ENCODE measurements at places on chromosomes 11 and 22.
A peak's percentile ranks its signal among the peaks of the same experiment; 100 is the strongest.

DNA sequence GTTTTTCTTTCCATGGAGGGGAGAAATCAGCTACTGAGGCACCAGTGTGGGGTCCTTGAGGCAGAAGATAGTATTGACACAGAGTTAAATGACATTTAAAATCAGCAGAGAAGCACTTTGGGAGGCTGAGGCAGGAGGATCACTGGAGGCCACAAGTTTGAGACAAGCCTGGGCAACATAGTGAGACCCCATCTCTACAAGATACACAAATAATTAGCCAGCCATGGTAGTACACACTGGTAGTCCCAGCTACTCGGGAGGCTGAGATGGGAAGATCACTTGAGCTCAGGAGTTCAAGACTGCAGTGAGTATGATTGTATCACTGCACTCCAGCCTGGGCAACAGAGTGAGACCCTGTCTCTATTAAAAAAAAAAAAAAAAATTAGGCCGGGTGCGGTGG, 38.1 kb downstream of the KREMEN1 start:
- no peak for DNase-seq

DNA sequence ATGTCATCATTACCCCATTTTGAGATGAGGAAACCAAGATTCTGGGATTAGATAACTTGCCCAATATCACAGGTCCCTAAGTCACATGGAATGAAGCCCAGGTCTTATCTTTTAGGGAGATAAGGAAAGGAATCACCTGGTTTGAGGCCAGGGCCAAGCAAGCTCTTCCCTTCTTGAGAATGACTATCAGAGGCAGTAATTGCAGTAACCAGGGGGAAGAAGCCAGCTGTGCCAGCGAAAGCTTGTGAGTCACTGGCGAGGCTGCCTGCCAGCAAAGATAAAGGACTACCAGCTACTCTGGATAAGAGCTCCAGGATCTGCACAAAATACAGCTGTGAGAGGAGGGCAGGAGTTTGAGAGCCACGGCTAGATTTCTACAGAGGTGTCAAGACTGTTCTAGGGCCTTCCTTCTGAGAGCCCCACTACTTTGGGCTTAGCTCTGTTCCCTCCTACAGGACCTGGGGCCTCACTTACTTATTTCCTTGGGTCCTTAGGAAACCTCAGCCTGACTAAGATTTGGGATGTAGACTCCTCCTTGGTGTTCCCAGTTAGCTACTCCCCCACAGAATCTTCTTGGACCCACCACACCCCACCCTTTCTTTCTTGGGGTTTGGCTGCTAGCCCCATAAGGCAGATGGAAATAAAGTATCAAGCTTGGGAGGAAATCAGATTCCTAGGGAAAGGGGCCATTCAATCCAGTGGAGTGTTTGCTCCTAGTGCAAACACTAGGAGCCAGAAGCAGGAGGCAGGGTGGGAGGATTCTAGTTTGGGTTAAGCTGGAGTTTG, 9.7 kb upstream of the CCKBR start:
- peak; percentile 31 for DNase-seq

DNA sequence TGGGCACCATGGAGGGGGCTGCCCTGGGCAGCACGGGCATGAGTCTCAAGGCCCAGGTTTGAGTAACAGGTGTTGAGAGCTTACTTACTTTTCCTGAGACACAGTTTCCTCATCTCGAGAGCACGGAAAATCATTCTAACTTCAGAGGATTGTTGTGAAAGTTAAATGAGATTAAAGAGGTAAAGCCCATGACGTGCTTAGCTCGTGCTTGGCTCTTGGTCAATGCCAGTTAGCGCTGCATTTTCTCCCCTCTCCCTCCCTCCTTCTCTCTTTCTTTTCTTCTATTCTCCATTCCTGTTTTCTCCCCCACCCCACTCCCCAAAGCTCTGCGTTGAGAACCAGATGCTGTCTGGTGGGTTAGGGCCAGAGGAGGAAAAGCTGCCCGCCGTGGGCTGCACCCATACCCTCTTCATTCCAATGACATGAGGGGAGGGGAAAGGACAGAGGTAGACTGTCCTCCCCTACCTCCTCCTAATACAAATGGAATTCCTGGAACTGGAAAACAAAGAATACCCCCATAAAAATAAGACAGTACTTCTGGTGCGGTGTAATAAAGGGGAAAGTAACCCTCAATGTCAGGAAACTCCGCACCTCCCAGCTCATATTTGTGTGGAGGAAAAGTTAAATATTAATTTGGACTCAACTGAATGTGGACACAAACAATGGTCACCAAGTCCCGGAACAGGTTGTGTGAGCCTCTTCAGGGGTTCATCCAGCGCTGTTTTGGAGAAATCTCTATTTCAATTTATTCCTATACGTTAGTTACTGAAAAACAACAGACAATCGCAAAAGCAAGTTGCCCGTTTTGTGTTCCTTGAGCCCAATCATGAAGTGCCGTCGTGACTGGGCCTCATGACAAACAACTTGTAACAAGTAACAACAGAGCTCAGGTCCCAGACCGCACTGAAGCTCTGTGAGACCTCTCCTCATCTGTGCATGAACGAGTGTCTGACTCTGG, 54.8 kb upstream of the B3GAT1 start:
- no peak for DNase-seq

GRCh38 chr11:57303280-57303989, 21.3 kb downstream of the TNKS1BP1 start:
- no peak for DNase-seq

- no peak for DNase-seq
Observed at GRCh38 chr11:68581439-68581838, 102.9 kb upstream of the GAL start.

- no peak for DNase-seq
Observed at GRCh38 chr22:35324067-35324466, 24.4 kb downstream of the TOM1 start.

GRCh38 chr22:49568751-49569285, 258.9 kb downstream of the BRD1 start:
- DNase-seq, result no peak

DNA sequence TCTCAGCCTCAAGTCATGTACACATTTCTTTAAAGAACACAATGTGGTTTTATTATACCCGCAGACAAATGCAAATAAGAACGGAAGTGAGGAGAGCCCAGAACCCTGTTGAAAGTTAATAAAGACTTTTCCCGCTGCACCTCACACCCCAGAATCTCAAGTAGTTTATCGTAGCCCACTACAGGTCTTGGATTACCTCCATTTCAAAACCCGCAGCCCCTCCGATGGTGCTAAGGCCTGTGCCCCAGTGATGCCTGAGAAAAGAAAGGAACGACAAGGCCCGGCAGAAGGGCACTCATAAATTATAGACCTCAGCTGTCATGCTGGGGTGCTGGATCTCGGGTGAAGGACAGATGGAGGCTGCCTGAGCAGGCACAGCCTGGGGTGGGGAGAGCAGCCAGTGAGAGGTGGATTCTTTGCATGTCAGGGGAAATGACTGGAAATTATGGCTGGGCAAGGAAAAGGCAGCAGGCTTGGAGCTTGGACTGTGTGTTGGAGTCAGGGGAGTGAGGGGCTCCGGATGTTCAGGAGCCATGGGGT, 354.1 kb downstream of the NTM start:
- no peak for DNase-seq

- no peak for DNase-seq
Observed at GRCh38 chr22:49738006-49738405, 89.7 kb downstream of the BRD1 start.

DNA sequence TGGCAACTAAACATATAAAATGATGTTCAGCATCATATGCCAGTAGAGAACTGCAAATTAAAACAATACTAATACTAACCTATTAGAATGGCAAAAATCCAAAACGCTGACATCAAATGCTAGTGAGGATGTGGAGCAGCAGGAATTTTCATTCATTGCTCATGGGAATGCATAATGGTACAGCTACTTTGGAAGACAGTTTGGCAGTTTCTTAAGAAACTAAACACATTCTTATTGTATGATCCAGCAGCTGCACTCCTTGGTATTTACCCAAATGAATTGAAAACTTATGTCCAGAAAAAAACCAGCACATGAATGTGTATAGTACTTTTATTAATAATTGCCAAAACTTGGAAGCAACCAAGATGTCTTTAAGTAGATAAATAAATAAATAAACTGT, 258.0 kb downstream of the TENM4 start:
- DNase-seq, result no peak

- DNase-seq, result no peak
Observed at GRCh38 chr22:28923826-28924732, 40.7 kb downstream of the ZNRF3 start.

DNA sequence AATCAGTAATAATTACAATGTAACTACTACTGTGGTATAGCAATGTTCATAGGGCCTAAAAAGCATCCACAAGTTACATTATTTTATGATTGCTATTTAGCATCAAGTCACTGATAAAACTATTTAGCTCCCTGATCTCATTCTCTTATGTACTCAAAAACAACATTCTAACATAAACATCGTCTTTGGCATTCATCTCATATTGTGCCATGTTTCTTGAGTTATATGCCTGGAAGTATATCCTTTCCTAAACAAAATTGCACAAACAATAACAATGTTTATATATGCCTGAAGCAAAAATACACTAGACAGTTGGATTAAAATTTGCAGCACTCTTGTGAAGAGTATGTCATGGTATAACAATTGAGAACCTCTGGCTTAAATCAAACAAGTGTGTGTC, 34.1 kb downstream of the HORMAD2 start:
- no peak for DNase-seq

GRCh38 chr11:12017243-12017678, 8.8 kb upstream of the DKK3 start:
- DNase-seq, result no peak

DNA sequence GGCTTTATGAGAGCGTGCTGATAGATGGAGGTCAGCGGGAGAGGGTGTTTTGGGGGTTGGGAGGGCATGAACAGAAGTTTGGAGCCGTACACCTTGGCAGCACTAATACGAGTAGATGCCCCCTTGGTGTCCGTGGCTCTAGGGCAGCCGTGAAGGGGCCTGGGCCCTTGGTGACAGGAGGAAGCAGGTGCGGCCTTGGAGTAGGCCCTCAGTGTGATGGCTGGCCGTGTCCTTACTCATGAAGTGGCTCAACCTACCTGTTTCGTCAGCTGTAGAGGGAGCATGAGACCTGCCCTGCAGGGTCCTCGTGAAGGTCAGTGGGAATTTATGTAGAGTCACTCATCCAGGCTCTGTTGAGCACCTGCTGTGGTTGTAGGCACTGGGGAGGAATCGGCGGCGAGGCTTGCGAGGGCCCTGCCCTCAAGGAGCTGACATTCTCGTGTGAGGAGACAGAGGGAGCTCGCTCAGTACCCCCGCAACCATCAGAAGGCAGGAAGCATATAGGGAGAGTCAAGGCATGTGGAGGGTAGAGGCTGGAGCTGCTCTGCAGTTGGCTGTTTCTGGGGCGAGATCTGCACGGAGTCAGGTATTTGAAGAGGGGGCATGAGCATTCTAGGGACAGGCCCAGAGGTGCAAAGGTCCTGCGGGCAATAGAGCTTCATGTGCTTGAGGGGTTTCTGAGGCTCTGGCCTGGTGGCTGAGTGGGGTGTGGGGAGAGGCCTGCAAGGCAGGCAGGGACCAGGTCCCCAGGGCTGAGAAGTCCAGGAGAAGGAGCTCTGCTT, 39.6 kb downstream of the TBC1D22A start:
- no peak for DNase-seq

DNA sequence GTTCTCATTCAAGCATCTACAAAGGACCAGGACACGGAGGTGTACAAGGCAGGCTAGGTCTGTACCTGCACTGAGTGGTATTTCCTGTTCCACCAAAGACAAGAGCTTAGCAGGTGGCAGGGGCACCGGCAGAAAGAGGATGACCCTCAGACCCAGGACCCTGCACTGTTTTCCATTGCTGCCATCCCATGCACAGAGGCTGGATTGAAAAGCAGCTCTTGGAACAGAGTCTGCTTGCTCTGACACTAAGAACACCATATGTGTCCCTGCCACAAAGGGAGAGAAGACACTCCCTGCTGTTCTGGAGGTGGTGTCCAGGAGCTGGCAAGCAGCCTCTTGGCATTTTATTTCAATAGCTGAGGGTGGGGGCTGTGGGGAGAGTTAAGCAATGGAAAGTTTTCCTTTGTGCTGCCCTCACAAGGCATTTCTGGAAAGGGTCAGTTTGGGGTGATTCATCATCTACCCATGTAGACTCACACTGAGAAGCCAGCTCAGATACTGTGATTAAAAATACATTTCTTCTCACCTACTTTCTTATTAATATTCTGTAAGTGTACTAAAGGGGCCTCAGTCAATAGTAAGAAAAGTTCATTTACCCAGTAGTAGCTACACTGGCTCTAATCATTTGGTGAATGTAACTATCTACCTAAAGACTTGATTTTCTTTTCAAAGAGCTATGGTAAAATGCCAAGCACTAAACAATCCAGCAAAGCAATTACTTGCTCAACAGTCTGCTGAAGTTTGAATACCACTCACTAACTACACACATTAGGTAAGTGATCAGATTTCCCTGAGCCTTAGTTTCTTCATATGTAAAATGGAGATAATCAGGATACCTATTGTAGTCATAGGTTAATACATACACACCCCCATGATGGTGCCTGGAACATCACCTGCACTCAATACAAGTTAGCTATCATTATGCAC, 55.2 kb downstream of the SLC1A2 start:
- DNase-seq, result peak; percentile 59

DNA sequence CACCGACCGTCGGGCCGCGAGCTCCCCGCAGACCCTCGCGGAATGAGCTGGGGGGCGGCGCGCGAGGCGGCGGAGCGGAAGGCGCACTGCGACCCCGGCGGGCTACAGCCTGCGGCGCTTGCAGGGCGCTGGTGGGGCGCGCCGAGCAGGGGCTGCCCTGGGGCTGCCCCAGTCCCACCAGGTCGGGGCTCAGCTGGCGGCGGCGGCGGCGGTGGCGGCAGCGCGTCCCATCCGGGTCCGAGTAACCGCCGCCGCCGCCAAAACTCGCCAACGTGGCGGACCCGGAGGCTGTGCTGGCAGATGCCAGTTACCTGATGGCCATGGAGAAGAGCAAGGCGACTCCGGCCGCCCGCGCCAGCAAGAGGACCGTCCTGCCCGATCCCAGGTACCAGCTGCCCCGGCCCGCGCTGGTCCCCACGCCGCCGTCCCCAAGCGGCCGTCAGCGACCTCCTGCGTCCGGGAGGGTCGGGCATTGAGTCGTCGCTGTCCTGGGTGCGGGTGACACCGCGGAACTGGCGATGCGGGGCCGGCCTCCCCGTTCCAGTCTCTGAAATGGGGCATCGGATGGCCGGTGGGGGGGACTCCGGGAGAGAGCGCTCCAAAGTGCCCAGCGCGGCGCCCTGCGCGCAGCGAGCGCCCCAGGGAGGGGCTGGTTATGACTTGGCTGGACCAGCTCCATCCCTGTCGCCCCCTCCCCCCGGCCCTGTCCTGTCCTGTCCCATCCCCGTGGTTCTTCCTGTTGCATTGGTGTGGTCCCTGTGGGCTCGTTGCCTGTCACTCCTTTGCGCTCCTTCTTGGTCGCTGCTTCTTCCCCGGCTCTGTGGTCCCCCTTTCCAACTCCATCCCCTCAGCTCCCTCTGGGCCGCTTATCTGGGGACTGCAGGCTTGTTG, 63.5 kb downstream of the CRYBB2 start:
- no peak for DNase-seq

GRCh38 chr11:117492578-117493251, 165.1 kb downstream of the CEP164 start:
- DNase-seq, result no peak

GRCh38 chr11:473962-474785, 24.1 kb downstream of the PTDSS2 start:
- DNase-seq, result no peak

Measured in HTR-8/SVneo (cell line).